Stimulated activated CD4-positive, alpha-beta T cell treated with anti-CD3 and anti-CD28 coated beads, Interleukin-15, amount 100 ng/mL, for 24 hours (primary cell): ENCODE measurements at places on chromosomes 1 and 21.

GRCh38 chr21:41730367-41730765 lies 36.5 kb downstream of the RIPK4 start:
- no peak for DNase-seq

- DNase-seq, result no peak
Observed at GRCh38 chr1:2360588-2361364, 30.6 kb downstream of the MORN1 start.

DNA sequence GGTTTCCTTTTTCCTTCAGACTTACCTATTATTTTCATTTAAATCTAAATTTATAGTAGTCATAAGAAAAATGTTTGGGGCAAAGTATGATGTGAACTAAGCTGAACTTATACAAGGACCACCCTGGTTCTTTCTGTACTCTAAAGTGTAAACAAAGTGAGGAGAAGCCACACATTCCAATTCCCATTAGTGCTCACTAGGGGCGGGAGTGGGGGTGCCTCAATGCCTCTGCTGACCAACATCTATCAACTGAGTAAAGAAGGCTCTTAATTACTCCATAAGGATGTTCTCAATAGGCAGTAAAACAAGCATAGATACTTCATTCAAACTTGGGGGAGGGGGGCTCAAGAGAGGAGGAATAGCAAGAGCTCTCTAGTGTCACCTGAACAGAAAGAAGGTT lies 151.7 kb downstream of the CDC42BPA start:
- no peak for DNase-seq

DNA sequence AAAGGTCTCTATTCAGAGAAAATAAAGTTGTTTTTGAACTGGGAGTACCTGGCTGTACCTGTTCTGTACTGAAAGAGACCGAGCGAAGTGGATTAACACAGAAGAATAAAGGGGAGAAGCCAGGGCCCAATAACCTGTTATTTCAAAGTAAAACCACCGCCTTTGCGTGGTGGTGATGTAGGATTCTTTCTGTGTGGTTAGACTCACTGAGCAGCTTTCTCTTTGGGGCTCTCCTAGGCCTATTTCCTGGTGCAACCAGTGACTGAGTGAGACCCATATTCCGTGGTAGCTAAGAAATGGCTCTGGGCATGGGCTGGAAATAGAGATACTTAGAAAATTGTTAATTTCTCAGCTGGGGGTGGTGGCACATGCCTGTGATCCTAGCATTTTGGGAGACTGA lies 99.9 kb downstream of the XCL2 start:
- DNase-seq, result peak; percentile 15

GRCh38 chr1:198664068-198664788 lies 25.4 kb downstream of the PTPRC start:
- no peak for DNase-seq

DNA sequence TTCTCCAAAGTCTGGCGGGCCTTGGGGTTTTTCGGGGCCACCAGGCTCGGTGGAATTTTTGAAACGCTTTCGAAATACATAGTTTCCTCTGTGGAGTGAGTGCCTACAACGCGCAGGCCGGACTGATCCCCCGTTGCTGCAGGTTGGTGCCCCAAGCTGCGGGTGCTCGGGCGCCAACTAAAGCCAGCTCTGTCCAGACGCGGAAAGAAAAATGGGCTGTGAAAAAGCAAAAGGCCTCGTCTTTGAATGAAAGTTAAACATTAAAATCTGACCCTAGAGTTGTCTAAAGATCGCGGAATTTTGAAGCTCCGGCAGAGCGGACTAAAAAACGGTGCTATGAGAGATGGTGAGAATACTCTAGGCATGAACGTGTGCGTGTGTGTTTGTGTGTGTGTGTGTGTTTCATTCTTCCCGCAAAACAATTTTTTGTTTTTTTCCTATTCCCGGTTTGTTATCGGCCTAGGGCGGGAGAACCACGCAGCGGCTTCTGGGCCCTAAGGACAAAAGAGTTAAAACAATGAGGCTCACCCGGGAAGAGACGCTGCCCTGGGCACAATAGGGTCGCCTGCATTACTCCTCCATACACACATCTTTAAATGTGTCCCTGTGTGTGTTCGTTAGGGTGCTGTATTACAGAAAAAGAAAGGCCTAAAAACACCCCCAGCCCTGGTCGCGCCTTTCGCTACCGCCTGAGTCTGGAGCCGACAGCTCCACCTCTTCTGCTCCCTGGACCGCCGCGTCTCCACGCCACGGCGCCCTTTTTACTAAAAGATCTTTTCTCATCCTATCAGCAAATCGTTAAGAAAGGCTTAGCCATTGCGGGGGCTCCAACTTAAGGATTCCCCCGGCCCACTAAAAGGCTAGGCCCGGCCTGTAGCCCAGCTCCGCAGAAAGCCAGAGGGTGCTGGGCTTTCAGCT lies 3.2 kb downstream of the TBX15 start:
- peak; percentile 12 for DNase-seq

- no peak for DNase-seq
Observed at GRCh38 chr1:234969581-234970400, 158.8 kb downstream of the TOMM20 start.

DNA sequence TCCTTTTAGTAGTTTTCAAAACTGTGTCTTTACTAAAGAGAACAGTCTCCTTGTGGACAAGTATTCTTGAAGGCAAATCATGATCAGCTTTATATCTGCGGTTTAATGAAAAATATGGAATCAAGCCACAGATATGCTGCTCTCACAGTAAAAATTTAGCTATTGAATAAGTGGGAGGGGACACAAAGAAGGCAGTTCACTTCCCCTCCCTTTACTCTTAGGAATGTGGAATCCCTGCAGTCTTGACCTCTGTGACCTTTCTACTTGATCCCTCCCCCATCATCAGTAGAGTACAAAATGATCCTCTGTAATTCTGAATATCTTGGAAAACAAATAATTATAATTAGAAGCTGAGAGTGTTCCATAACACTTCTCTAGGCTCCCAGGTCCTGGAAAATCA lies 136.7 kb upstream of the HOOK1 start:
- no peak for DNase-seq

DNA sequence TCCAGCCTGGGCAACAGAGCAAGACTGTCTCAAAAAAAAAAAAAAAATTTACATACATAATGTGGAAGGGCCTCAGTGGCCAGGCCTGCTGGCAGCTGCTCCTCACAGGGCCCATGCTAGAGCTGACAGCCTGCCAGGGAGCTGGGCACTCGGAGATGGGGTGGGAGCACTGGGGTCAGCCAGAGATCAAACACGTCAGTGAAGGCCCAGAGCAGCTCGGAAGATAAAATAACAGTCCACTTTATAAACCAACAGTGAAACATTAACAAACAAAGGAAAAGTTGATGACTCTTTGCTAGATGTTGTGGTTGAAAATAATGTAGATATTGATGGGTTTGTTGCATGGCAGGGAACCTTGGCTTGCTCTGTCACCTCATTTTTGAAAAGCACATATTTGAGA lies 42.7 kb downstream of the ATP5PF start:
- DNase-seq, result no peak

DNA sequence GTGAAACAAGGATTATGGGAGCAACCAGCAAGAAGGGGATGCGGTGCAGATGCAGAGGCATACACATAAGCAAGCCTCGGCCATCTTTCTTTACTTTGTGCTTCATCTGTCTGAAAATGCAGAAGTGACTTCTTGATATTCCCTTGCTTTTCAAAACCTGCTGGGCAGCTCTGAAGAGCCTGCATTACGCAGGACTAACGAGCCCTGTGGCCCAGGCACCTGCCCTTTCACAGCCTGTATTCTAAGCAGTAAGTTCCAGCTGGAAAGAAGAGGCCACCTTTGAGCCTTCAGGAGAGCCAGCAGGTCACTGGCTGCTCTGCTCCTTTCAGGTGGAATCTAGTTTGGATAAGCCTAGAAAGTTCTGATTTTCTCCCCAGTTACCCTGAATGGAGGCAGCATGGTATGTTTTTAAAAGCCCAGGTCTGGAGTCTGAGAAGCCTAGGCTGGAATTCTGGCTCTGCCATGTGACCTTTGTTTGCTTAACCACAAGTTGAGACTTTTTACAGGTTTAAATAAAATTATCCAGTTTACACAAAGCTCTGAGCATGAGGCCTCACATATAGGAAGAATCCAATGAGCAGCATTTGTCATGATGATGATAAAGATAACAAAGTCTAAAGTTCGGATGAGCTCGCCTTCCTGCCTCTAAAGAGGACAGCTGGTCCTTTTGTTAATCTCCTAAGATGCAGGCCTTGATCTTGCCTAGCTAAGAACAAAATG lies 122.9 kb downstream of the UBR4 start:
- no peak for DNase-seq

DNA sequence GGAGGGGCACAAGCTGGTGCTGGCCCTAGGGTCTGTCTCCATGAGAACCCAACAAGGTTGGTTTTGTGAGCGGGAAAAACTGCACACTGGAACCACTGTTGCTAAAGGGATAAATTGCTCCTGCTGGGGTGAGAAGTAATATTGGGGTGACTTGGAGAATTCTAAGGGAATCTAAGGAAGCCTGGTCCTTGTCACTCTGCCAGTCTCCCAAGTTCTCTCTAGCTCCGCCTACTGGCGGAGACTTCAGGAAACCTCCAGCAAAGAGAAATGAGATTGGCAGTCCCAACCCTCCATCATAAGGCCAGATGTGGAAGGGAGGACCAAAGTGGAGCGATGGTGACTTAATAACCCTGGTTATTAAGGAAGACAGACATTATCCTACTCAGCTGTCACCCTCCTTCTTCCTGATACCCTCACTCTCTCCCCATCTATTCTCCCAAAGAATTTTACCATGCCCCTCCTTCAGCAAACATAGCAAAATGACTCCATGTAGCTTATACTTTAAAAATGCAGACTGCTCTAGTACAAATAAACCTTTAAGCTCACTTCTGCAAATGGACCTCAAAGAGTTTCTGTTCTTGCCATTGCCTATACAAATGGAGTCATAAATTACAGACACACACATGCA lies 2.7 kb downstream of the LCE1F start:
- peak; percentile 14 for DNase-seq

GRCh38 chr1:243471026-243471685 lies 215.3 kb downstream of the SDCCAG8 start:
- no peak for DNase-seq

GRCh38 chr1:205313563-205314308 lies 7.8 kb downstream of the NUAK2 start:
- DNase-seq, result peak; percentile 43

DNA sequence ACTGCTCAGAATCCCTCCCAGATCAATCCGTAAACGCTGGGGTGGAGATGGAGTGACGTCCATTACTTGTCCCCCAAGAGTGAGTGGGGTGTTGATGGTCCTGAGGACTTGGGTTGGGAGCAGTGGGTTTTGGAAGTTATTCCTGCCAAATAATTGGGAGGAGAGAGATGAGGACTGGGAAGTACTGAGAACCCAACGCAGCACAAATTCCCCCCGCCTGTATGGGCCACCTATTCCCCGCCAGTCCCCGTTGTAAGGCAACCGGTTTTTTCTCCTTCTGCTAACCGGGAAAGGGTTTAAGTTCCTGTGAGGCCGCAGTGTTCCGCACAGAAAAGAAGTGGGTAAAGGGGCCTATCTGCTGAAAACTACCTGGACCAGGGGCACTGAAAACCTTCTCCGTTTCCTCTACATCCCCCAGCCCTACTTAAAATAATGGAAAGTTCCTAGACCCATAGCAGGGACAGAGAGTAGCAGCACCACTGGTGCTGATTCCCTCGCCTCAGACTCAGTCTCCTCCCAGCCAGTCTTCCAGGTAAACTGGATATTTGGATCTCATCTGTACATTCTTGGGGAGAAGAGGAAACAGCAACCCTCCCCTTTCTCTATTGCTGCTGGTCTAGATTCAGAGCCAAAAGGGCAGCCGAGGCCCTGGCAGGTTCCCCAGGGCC lies 738 bp downstream of the LURAP1 start:
- no peak for DNase-seq

DNA sequence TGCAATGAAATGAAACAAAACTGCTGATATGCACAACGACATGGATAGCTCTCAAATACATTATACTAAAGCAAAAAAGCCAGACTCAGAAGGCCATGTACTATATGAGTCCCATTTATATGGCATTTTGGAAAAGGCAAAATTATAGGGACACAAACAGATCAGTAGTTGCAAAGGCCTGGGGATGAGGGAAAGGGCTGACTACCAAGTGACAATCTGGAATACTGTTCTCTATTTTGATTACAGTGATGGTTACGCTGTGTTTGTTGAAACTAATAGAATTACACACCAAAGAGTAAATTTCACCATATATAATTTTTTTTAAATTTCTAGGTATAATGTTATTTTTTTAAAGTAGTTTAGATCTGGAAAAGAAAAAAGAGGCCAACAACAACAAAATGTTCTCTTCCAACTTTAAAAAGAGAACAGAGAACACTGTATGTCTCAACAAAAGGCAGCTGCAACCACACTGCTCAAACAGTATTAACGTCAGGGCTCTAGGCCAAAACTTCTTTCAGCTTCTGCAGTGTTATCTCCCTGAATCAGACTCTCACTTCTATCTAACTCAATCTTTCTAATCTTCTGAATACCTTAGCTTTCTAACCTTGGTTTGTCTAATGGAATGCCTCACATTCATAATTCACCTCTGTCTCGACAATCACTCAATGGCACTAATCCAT lies 75.8 kb downstream of the FOXJ3 start:
- no peak for DNase-seq

DNA sequence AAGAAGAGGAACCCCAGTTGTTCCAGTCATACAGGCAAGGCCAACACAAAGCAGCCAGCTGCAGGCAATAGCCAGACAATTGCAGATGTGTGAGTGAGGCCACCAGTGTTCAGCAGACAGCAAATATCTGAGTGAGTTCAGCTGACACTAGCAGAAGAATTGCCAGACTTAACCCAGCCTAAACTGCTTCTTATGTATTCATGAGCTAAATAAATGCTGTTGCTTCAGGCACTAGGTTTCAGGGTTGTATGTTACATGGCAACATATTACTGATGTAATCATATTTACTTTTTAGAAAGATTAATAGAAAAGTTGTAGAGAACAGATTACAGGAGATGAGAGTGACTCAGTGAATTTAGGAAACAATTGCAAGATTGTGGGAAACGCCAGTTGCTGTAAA lies 129.8 kb upstream of the CHODL start:
- DNase-seq, result no peak

- DNase-seq, result no peak
Observed at GRCh38 chr1:62621907-62622306, 24.6 kb downstream of the ANGPTL3 start.

GRCh38 chr1:79549201-79549600 lies 542.7 kb upstream of the ADGRL4 start:
- DNase-seq, result no peak

DNA sequence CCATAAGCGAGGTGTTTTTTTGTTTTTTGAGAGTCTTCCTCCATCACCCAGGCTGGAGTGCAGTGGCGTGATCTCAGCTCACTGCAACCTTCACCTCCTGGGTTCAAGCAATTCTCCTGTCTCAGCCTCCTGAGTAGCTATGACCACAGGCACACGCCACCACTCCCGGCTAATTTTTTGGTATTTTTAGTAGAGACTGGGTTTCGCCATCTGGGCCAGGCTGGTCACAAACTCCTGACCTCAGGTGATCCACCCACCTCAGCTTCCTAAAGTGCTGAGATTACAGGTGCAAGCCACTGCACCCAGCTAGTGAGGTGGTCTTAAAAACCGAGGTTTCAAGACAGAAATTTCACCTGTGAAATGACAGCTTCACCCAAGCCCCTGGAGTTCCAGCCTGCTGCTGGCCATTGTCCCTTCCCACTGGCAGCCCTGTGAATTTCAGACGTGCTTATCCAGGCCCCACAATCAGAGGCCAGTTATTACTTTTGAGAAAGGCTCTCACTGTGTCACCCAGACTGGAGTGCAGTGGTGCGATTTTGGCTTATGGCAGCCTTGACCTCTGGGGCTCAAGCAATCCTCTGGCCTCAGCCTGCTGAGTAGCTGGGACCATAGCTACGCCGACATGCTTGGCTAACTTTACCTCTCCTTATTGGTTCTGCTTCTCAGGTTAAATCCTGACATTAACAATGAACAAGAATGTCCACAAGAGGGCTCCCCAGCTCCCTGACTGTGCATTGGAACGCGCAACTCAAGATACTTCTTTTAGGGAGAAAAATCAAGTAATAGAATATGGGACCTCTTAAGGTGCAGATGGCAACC lies 19.4 kb downstream of the ENO1 start:
- DNase-seq, result peak; percentile 53
